ENCODE measurements at places on chromosomes 5 and 9. TPM values are rescaled to one million over a fixed set of nuclear protein-coding genes. Genes with fewer than 3 reads are reported as not detected.

The SPINK7 gene
- total RNA-seq = not detected

DNA sequence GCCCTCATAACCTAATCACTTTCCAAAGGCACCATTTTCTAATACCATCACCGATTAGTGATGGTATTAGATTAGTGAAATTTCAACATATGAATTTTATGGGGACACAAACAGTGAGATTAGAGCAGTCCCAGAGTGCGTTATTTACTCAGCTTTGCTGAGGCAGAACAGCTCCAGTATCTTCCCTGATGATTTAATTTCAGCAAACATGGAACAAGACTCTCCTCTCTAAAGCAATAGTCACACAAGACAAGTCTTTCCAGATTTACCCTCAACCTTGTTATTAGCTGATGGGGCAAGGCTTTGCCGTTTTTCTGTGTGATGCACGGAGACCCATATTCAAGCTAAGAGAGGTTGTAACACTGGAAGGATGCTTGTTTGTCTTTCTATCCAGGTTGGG, 333.4 kb downstream of the FBXL7 start:
- DNase-seq = no peak

- DNase-seq = no peak
Measured at GRCh38 chr5:6371079-6371810, 7.1 kb downstream of the MED10 start.

- no peak for DNase-seq
Measured at GRCh38 chr5:14025569-14026286, 81.2 kb upstream of the DNAH5 start.

The SLC22A5 gene
- 31.3 TPM for total RNA-seq

- peak; percentile 97 for DNase-seq
Measured at GRCh38 chr5:151005950-151006576, 14.3 kb upstream of the GPX3 start.

The ARRDC3 gene
- 147 TPM for total RNA-seq

The FOXD1 gene
- 7.3 TPM for total RNA-seq

The ARAP3 gene
- 3.6 TPM for total RNA-seq

The SAP30L gene
- 10.9 TPM for total RNA-seq

DNA sequence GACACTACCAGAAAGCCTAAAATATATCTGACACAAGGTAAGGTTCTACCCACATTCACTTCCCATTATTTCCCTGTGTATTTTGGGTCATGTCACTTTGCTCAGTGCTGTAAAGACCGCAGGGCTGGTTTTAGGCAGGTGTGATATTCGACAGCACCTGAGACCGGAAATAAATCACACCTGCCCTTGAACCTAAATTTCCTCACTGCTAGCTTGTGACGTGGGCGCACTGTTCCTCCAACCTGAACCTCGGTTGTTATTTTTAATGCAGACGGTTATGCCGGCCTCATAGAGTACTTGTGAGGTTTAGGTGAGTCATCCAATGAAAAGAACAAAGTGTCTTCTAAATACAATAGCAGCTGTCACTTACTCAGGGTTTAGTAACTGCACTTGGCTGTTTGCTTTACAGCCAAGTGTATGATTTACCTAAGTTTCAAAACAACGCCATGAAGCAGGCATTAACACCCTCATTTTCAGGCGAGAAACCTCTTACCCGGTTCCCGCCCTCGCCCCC, 20.7 kb upstream of the ZNF782 start:
- DNase-seq = peak; percentile 100
